ENCODE measurements at places on chromosomes 13 and 19. TPM values are rescaled to one million over a fixed set of nuclear protein-coding genes. Genes with fewer than 3 reads are reported as not detected.

PSG1 gene
- total RNA-seq, result 1.4 TPM

GRCh38 chr19:42534391-42534790, 6.1 kb upstream of the CEACAM1 start:
- DNase-seq, result no peak

GRCh38 chr19:30710721-30711120, 338.5 kb downstream of the ZNF536 start:
- DNase-seq, result no peak

GRCh38 chr13:87554045-87554444, 117.1 kb upstream of the SLITRK5 start:
- no peak for DNase-seq

GRCh38 chr19:16361254-16361653, 36.6 kb downstream of the KLF2 start:
- no peak for DNase-seq

DNA sequence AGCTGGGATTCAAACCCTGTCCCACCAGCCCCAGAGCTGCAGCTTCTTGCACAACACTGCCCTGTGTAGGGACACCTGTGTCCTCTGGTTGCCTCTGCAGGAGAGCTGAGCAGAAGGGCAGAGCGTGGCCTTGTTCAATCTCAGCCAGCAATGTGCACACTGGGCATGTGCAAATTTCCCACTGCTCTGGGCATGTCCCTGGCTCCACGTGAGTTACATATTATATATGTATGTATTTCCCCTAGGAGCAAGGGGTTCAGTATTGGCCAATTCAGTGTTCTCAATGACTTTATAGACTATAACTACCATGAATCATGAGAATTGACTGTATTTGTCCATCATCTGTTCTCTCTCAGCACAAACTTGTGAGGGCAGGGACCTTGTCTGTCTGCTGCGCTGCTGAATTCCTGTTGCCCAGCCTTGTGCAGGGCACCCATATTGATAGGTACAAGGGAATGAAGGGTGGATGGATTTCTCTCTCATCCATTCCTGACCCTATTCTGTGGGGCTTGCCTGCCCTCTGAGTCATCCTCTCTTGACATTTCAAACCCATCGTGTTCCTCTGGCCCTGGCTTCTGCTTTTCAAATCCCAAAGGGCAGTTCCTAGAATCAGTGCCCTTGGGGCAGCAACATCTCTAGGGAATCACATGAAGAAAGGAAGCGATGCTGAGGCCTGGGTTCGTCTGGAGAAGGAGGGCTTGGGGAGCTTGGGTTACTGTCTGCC, 69.7 kb downstream of the ERICH6B start:
- DNase-seq, result no peak

PNMA8B gene
- total RNA-seq, result not detected

DNA sequence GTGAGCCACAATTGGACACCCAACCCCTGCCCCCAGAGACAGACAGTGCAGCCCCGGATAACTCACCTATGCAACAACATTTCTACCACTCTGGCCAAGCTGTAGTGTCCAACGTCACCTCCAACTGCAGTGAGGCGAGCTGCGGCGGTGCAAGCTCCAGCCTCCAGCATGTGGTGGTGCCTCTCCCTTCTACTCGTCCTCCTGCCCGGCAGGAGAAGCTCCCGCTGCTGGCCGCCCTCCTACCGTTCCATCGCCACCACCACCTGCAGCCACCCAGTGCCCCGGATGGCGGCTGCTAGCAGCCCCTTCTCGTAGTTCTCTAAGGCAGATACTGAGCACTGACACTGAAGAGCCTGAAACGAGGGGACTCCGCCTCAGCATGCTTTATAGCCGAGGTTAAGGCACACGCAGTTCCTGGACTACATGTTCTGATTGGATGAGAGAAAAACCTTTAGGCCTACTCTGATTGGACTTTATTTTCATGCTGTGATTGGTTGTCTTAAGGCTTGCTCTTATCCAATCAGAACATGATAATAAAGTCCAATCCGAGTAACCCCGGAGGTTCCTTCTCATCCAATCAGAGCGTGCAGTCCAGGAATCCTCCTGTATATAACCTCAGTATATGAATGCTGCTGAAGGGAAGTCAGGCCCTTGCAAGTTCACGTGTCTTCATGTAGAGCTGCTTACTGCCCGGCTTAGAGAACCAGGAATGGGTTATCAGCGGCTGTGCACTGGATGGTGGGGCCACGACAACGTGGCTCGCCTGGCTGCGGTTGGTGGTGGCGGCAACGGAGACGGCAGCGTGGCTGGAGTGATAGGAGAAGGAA, 63.5 kb downstream of the TUBA3C start:
- no peak for DNase-seq

GRCh38 chr13:51914137-51914493, 52.3 kb downstream of the CCDC70 start:
- DNase-seq, result no peak

- DNase-seq, result no peak
These were observed 1.5 kb upstream of the ZSCAN4 start for GRCh38 chr19:57667228-57667627.

PSG4 gene
- 0.98 TPM for total RNA-seq

SUGP2 gene
- 63.9 TPM for total RNA-seq

DNA sequence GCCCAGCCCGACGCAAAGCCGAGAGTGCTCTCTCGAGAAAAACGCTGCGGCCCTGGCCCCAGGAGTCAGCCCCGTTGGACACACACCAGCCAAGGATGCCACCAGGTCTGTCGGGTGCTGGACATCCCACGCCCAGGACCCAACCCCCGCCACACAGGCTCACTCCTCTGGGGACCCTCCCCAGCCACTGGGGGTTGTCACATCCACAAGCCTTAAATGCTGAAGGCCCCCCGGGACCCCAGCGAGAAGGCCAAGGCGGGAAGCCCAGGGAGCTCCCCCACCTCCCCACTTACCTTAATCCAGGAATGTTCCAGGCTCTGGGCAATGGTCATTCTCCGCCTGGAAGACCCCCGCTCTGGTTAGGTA, 11.2 kb downstream of the DAPK3 start:
- DNase-seq, result no peak

DNA sequence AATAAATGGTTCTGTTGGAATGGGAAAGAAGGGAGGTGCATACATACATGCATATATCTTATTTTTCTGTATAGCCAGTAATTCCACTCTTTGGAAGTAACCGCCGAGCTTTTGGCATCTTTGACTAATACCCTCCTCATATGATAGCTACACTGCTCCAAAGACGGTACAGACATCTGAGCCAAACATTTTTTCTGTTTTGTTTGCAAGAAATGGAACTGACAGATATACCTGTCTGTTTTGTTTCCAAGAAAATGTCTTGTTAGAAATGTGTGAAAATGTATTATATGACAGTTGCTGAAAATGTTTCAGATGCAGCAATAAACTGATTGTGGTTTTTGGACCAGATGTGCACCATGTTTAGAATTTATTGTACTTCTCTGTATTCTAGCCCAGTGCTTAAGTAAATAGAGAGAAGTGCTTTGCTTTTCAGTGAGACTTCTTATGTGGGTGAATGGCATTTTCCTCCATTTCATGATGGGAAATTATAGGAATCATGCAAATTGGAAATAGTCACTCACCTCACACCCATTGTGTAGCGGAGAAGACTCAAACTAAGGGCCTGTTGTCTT, 396.9 kb downstream of the KCNRG start:
- DNase-seq, result no peak

DNA sequence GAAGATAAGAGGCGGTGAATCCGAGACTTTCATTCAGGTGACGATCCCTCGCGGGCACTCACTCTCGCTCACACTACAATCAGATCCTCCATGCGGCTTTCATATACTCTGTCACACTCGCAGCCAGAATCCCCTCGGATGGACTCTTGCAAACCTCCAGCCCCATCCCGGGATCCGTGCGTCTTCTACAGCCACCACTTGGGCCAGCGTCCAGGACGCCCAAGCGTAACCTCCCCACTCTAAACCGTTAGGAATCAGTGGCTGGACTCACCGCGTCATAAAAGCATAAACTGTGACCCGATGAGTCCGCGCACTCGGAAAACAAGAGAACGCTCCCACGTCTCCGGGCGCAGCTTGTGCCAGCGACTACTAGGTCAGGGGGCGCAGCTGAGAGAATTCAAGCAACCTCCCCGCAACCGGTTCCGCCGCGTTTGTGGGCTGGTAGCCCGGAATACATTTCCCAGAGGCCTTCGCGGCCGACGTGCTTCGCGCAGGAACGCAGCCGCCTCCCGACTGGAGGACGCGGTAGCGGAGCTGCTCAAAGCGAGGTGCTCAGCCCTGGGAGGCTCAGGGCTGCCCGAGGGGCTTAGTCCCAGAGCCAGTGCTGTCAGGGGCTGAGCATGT, 27.6 kb downstream of the ZNF607 start:
- DNase-seq, result no peak

DNA sequence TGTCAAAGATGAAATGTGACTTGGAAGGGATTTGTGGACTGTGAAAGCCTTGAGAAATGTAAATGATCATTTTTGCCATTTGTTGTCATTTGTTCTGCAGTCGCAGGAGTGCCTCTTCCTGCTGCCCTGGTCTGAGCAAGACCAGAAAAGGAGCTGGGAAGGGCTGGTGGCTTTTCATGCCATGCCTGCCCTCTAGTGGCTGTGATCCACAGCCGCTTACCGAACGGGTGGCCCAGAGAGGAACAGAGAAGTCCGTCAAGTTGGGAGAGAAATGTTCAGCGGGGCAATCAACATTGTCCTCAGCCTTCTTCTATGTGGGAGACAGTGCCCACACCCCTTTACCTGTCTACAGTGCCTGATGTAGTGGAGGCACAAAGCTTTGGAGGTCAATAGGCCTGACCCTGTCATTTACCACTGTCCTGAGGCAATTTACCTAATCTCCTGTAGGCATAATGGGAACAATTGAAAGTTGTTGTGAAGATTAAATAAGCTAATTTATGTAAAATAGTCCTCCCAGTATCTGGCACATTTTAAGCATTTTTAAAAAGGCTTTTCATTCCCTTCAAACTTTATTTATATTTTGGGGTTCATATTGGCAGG, 224.5 kb downstream of the B3GLCT start:
- DNase-seq, result peak; percentile 66

DNA sequence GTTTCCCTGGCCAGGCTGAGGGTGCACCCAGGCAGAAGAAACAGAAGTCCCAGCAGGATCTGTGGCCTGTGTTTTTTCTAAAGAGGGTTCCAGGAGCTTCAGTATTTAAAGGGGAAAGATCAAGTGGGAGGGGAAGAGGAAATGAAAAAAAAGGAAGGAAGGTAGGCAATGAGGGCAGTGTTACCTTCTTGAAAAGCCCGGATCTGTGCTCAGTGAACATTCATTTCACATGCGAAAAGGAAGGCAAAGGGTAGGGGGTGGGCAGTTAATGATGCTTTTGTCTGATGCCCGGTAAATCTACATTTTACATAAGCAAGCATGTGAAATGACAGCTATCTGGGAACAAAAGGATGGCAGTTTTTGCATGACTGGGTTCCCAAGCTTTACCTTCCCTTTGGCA, 326.2 kb downstream of the UQCRFS1 start:
- no peak for DNase-seq

DNA sequence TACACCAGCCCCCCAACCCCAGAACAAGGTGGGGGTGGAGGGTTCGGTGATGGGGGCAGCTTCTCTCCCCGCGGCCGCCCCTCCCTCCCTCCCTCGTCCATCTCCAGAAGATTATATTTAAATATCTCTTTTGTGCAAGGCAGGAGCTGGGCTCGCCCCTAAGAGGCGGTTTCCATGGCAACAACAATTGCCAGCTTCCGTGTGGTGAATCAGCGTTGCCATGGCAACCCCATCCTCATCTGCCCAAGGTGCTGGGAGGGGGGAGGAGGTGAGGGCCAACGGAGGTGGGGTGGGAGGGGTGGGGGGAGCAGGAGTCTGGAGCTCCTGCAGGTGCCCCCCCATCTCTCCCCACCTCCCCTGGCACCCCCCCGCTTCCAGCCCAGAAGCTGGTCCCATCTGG, 46.4 kb downstream of the CELF5 start:
- DNase-seq, result peak; percentile 62

KCNN4 gene
- 1.0 TPM for total RNA-seq

CGB5 gene
- total RNA-seq, result 1.1 TPM

DNA sequence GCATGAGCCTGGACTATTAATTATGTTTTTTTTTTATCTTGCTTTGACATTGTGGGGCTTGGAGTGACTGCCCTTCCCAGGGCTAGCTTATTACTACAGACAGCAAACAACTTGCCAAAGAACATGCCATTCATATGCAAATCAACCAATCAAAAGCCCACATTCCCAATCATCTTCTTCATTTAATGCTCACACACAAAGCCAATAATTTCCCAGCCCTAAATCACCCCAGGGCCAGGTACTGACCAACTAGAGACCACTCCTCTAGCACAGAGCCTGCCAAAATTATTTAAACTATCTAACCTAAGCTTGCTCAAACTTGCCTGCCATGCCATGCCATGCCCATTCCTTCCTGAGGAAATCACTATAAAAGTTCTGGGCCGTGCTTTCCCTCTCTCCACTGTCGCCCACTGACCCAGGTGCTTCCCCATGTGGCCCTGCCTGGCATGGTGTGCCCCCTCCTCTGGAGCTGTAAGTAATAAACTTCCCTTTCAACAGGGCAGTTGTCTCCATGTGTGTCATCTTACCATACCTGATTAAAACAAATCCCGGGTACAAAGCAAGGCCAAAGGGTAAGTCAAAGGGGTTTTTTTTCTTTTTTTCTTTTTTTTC, 15.7 kb downstream of the PBX4 start:
- no peak for DNase-seq

DNA sequence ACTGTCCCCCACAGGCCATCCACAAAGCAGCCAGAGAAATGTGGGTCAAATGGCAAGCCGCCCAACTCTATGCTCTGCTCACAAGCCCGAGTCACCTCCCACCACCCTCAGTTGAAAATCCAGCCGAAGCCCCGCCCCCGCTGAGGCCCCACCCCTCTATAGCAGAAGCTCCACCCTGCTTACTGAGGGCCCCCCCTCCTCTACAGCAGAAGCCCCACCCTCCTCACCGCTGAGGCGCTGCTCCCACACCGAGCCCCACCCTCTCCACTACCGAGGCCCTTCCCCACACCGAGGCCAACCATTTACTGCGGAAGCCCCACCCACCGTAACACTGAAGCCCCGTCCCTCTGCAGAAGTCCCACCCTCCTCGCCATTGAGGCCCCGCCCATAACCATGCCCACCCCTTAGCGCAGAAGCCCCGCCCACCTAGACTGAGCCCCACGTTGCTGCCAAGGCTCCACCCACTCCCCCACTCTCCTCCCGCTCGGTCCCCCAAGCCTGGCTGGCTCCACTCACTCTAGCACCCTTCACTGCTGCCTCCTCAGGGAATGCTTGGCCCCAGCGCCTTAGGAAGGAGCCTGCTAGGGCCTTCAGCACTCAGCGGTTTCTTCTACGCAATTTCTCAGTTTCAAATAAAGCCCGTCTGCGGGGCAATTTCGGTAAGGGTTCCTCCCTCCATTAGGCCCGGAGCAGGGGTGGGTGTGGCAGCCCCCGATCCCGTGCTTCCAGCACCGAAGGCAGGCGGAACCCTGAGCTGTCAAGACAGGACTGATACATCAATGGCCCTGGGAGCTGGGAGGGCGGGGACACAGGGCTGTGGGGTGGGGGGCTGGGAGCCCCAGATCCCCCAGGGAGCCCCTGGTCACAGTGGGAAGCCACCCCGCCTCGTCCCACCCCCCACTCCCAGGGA, 9.0 kb upstream of the MYDGF start:
- no peak for DNase-seq

DNA sequence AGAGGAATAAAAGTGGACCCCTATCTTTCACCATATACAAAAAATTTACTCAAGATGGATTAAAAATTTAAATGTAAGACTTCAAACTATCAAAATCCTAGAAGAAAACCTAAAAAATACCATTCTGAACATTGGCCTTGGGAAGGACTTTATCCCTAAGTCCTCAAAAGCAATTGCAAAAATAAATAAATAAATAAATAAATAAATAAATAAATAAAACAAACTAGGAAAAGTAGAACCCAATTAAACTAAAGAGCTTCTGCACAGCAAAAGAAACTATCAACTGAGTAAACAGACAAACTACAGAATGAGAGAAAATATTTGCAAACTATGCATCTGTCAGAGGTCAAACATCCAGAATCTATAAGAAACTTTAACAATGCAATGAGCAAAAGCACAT, 874.9 kb upstream of the PCDH20 start:
- no peak for DNase-seq

Data from LHCN-M2 (cell line).